ENCODE measurements at places on chromosomes 13 and 19.
A peak's percentile ranks its signal among the peaks of the same experiment; 100 is the strongest.

DNA sequence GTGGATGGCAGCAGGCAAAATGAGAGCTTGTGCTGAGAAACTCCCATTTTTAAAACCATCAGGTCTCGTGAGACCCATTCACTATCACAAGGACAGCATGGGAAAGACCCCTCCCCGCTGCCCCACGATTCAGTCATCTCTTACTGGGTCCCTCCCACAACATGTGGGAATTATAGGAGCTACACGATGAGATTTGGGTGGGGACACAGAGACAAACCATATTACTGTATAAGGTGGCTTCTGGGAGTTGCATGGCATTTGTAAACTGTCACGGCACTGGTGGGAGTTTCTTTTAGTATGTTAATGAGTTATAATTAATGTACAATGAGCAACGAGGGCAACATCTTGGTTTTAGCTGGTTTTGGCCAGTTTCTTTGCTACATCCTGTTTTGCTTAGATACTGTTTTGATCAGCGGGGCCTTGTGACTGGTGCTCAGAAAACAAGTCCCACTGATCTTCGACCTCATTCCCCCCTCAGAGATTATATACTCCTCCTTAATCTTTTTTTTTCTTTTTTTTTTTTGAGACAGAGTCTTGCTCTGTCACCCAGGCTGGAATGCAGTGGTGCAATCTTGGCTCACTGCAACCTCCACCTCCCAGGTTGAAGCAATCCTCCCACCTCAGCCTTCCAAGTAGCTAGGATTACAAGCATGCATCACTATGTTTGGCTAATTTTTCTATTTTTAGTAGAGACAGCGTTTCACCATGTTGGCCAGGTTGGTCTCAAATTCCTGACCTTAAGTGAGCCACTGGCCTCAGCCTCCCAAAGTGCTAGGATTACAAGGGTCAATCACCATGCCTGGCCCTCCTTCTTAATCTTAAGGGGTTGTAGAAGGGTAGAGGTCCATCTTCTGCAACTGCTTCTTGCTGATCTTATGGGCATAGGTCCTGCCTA is 21.3 kb upstream of the ZNF599 start:
- no peak for DNase-seq

DNA sequence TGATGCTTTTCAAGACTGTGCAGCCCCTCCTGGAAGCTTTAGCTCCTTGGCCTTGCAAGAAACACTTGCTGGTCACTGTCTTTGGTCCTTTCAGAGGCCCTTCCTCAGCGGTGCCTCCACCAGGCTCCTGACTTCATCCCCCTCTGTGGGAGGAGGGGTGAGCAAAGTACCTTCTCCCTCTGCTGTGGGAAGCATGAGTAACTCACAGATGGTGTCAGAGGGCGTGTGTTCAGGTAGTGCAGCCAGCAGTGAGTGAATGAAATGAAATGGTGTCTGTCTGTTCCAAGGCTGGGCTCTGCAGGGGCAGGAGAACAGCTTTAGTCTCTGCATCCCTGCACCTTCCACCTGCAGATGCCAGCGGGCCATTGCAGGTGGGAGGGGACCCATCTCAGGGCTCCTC is 102.9 kb downstream of the SHISA2 start:
- DNase-seq = no peak

DNA sequence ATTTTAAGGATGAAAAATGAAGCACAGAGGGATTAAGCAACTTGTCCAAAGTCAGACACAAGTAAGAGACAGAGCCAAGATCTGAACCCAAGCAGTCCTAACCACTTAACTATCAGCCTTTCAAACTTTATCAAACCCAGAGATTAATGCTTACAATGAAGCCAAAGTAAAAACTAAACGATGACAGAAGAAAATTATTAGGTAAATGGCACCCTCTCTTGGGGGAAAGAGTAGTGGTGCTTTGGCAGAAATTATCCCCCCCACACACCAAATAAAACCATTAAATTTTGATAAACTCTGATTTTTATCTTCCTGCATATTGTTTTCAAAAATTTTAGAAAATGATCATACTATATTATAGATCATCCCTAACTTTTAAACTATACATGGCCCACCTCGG is 329.2 kb downstream of the SLC7A1 start:
- no peak for DNase-seq

- no peak for DNase-seq
Observed at GRCh38 chr19:43406297-43406696, 8.4 kb upstream of the TEX101 start.

DNA sequence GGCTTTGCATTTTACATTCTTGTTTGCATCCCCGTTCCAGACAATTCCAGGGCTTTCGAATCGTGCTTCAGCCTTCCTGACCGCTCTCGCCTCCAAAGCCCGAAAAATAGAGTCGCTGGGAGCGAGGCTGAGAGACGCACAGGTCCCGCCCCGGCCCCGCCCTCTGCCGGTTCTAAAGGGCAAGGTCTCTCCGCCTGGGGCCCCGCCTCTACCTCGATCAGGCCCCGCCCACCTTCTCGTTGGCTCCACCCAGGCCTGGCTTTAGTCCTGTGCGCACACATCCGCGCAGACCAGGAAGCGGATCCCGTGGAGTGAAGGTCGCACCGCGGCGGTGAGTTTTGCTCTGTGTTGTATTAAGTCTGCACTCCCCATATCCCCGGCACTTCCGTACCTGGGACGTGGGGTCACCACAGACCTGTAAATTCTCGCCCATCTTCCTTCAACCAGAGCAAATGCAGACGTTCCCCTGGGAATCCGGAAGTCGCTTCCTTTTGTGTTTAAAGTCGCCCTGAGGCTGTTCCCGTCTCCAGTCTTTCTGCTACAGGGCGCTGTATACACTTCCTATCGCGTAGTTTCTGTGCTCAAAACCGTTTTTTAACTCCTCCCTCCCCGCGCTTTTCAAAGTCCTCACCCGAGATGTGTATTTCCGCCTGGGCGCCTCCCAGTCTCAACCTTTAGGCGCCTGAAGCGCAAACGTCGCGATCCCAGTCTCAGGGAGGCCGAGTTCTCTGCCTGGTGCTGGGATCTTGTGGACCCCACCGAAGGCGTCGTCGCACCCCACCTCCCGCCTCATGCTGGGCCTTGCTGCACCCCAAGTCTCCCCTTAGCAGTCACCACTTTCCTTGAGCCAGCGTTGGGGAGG is at the start of gene ZNF701:
Gene ZNF701, plus strand, starts transcription at position 288 of the 862 bp plus-strand sequence. CDS start 3,861 bp downstream, outside the sequence.
- peak; percentile 96 for DNase-seq

DNA sequence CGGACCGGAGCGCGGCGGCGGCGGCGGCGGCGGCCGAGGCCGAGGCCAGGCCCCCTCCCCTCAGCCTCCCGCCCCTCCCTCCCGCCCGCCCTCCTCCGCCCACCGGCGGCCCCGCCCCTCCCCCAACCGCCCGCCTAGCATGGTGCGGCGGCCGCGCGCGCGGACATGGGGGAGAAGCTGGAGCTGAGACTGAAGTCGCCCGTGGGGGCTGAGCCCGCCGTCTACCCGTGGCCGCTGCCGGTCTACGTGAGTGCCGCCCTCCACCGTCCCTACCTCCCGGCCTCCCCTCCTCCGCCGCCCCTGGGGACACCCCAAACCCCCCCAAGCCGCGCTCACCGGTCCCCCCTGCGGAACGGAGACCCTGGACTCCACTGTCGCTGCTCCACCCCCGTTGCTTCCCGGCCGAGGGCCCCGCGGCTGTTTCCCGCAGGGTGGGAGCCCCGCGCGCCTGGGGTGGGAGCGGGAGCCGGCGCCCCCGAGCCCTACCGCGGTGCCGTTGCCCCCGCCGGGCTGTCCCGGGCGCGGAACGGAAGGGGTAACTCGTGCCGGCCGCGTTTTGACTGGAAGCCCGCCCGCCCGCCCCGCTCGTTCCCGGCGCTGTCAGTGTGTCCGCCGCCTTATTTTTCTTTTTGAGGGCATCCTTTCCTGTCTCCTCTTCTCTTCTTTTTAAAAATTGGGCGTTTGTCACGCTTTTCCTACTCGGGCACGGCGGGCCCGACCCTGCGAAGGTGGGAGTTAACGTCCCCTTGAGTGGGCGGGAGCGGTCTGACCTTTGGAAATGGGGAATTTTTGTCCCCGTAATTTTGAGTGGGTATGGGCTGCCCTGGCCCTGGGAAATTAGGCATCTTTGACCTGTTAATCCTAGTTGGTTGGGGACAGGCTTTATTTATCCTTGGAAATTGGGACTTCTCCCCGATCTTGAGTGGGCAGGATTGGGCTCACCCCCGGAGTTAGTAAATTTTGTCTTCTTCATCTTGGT is 576 bp downstream of the DOT1L start:
- DNase-seq = peak; percentile 43

DNA sequence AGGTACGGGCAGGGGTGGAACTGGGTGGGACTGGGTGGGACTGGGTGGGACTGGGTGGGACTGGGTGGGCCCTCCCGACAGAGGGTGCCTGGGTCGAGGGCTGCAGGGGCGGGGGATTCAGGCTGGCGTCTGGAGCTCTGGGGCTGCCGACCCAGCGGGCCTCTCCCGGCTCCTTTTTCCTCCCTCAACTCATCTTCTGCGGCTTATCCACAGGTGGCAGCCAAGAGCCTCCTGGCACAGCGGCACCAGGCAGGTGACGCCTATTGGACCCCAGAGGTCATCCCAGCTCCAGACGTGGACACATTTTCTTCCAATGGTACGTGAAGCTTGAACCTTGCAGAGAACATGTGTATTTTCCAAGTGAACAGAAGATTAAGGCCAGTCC is 533 bp downstream of the ZNF544 start:
- DNase-seq = no peak

DNA sequence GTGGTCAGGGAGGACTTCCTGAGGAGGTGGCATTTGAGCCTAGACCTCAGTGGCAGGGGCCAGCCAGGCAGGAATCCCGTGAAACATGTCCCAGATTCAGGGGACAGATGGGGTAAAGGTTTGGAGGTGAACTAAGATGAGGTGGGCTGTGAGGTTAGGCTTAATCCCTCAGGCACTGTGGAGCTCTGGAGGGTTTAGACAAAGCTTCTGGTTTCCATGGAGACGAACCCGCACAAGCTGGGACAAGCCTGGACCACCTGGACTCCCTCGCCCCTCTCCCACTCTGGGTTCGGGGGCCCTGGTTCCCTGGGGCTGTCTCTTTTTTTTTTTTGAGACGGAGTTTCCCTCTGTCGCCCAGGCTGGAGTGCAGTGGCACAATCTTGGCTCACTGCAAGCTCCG is 15.7 kb downstream of the TJP3 start:
- DNase-seq = no peak

DNA sequence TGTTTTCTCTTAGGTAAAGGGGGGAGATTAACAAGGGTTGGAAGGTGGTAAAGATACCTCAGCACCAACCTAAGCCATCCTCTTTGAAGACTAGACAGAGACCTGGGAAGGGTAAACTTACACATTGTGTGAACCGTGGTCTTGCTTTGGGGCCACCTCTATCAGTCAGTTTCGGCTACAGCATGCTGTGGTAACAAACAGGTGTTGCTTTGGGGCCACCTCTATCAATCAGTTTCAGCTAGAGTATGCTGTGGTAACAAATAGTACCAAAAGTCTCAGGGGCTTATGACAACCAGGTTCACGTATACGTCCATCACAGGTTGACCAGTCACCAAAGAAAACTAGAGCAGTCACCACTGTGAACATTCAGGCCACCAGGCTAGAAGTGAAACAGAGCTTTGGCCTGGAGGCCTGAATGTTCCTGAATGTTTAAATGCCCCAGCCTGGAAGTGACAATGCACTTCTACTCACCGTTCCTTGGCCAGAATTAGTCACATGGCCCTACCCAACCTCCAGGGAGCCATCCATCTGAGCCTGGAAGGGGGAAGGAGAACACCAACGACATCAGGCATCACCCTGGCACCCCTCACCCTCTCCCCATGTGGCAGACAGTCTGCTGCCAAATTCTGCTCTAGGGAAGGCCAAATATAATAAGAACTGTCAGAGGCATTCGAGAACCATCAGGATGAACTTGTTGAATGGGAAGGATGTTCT is 3.8 kb downstream of the FXYD7 start:
- no peak for DNase-seq

DNA sequence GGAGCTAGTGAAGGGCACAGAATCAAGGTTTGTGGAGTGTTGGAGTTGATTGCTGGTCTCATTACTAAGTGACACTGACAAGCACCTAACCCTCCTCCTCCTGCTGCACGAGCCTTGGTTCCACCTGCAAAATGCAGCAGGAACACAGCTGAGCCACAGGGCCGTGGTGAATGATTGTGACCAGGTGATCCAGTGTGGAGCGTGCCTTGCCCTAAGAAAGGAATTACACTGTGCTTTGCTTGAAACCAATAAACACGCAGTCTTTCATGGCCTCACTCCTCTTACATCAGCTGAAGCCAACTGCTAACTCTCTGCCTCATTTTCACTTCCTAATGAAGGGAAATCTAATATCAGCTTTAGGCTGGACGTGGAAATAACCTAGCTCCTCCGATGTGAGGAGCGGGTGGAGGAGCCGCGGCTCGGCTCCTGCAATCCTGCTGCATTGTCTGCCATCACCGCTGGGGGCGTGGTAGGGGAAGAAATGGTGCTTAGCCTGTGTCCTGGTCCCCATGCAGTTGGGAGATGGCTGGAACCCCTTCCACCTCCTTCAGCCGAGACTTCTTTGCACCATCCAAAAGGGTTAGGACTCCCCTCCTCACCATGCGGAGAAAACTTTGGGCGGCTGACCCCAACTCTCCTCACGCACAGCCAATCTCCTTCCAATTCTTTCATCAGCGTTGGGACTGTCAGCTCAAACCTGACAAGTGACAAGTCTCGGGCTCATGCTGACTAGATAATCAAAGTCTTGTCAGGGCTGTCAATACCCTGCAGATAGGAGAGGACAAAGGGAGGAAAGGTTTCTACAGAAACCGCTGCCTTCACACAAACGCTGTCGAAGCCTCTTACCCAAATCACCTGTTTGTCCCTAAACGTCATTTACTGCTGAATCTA is 427.9 kb downstream of the ZNF536 start:
- peak; percentile 87 for DNase-seq

DNA sequence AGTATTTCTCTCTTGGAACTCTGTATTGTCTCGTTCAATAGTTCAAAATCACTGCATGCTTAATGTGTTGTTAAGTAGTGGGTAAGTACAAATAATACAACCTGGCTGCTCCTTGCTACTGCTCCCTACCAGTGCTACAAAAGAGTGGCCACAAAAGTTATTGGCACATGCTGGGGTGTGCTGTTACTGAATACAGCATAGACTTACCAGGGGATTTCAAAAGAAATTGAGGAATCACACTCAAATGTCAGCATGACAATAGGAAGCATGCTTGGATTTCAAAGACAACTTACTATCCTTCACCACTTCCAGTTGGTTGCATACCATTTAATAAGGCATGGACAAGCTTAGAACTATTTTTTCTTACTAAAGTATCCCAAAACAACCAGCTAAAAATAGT is 1041.3 kb upstream of the SPRY2 start:
- DNase-seq = no peak

- no peak for DNase-seq
Observed at GRCh38 chr19:14494910-14495671, 836 bp downstream of the GIPC1 start.
